NCI-H226 (cell line): ENCODE measurements at places on chromosomes 5 and 9.
A peak's percentile ranks its signal among the peaks of the same experiment; 100 is the strongest.

DNA sequence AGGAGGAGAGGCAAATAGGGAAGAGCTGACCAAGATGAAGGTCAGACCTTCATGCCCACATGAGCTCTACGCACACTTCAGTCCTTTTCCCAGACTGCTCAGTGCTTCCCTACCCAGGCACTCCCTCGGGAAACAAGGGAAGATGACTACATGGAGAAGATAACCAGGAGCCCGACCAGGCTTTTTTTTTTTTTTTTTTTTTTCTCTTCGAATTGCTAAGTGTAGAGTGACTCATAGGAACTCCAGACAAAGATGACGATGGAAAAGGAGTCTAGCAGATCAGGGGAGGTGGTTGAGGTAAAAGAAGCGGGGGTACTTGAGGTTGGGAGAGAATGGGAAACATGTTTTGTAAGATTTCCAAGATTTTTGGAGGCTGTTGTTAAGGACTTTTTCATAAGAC lies 526.1 kb downstream of the BNC2 start:
- DNase-seq, result peak; percentile 86

DNA sequence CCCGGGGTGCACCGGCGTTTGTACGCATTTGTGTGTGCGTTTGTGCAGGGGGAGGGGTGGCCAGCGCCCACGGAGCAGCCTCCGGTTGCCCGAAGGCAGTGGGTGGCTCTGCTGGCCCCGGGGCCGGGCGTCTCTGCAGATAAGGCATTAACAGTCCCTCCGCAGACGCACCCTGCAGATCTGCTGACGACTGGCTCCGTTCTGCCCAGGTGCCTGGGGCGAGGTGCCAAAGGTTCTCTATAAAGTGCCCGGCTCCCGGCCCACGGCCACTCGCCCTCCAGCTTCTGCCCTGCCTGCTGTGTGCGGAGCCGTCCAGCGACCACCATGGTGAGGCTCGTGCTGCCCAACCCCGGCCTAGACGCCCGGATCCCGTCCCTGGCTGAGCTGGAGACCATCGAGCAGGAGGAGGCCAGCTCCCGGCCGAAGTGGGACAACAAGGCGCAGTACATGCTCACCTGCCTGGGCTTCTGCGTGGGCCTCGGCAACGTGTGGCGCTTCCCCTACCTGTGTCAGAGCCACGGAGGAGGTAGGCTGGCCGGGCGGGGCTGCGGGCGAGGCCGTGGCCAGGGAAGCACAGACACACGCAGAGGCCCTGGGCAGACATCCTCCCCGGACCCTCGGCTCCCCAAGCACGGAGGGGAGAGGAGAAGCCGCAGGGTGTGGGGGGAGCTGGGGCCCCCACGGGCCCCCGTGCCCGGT lies at the start of gene SLC6A19:
SLC6A19 (plus strand) TSS at position 269 of the 699 bp plus-strand sequence; CDS start at position 325, 56 bp downstream.
- no peak for DNase-seq

DNA sequence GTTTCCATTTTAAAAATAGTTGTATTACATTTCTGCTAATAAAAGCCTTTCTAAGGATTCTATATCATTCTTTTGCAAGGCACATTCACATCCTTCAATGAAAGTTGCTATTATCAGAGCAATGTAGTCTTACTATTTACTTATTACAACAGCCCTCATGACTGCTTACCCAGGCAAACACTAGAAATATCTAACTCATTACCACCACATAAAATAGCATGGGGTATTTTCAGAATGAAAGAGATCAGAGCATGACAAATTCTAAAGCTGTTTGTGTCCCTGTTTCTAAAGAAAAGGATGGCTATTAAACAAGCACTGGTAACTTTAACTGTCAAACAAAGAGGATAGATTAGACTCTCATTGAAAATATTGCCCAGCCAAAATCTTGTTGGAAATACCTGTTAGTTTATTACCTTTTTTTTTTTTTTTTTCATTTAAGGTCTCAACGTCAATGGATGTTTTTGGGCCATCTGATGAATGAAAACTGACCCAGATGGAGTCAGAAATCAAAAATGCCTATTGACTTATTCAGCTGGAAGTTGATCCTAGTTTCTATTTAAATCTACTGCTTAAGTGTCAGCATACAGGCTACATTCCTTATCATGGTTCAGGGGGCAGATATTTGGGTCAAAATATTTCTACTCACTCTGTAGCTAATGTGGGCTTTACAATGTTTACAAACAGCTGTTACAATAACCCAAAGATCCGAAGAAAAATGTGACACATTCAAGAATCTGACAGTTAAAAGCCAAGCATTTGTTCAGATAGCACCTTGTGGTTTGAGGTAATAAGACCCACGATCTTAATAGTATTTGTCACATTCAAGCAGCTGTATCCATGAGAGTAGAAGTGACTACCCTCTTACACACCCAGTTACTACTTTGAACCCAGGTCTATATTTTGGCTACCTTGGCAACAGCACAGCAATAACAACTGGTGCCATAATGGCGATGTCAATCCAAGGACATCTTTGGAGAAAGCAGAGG lies 554.8 kb upstream of the MEF2C start:
- peak; percentile 3 for DNase-seq

GRCh38 chr9:121286973-121287741 lies 19.2 kb downstream of the GSN start:
- DNase-seq, result peak; percentile 90
